ENCODE measurements at places on chromosomes 1 and 21. TPM values are rescaled to one million over a fixed set of nuclear protein-coding genes. Genes with fewer than 3 reads are reported as not detected.

DNA sequence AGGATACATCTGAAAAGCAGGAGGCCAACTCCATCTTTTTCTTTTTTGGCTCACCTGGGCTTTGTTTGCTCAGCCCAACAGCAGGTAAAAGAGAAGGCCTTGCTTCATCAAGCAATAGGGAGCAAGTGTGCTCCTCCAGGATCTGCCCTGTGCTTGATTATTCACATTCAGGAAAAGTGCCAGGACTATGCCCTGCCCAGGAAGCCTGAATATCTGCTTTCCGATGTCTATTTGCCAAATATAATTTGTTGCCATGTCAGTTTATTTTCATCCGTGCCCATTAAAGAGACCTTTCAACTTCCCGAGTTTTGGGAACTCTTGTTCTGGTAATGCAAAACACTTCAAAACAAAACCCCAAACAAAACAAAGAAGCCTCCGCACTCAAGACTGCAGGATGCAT is 185.3 kb downstream of the CDC7 start:
- DNase-seq = no peak

GRCh38 chr1:110007046-110007830 is 22.7 kb downstream of the AHCYL1 start:
- DNase-seq = no peak

- DNase-seq = no peak
Observed at GRCh38 chr1:41740630-41741239, 178.0 kb downstream of the HIVEP3 start.

DNA sequence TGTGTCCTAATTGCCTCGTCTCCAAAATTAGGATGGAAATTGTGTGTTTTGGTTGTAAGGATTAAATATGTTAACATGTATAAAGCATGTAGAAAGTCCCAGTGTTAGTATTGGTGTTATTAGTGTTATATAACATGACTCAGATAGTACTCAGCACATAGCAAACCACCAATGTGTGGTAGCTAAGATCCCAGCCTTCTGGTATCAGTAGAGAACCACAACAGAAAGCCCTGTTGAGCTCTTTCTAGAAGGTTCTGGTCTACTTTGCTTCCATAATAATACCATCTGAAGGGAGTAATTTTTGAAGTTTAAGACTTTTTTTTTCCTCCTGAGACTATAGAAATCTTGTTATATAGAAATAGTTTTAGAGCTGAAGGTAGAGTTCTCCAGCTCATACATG is 259.3 kb upstream of the SGIP1 start:
- no peak for DNase-seq

Gene UBE2U
- total RNA-seq = not detected

Measured in K562 (cell line).